ENCODE measurements at places on chromosomes 16 and 17.

DNA sequence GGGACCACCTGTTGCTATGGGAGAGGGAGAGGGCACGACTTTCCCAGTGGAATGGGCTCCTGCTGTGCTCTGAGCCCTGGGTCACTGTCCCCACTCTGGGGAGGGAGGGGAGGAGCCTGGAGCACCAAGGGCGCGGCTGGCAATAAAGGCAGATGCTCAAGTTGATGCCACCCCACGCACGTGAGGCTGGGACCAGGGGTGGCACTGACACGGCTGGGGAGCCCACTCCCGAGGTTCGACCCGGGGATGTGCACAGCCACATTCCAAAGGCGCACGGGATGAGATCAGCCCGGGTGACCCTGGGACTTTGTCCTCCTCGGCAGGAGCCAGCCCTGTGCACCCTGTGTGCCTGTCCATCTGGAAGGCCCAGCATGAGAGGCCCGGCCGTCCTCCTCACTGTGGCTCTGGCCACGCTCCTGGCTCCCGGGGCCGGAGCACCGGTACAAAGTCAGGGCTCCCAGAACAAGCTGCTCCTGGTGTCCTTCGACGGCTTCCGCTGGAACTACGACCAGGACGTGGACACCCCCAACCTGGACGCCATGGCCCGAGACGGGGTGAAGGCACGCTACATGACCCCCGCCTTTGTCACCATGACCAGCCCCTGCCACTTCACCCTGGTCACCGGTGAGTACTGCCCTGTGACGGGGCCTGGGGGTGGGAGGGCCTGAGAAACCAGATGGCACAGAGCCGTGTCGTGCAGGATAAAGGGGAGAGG lies at the start of gene ENPP7:
Gene ENPP7 (plus strand): TSS at position 175 of the 715 bp plus-strand sequence. CDS start 197 bp downstream, at position 372.
- no peak for DNase-seq

GRCh38 chr17:75475144-75475835 lies 18.9 kb downstream of the TMEM94 start:
- DNase-seq, result no peak

DNA sequence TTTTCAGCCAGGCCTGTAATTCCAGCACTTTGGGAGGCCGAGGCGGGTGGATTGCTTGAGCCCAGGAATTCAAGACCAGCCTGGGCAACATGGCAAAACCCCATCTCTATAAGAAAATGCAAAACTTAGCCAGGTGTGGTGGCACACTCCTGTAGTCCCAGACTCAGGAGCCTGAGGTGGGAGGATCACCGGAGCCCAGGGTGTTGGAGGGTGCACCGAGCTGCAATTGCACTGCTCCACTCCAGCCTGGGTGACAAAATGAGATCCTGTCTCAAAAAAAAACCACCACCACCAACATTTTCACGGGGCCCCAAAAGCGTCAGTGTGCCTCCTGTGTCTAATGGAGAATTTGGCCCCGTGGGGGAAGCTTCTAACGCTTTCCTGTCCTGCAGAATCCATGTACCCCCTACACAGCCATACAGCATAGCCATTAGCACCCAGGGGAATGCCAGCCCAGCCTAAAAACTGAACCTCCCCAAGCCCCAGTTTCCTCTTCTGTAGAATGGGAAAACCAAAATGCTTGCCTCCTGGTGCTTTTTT lies 22.2 kb upstream of the MAP3K14 start:
- no peak for DNase-seq

- no peak for DNase-seq
Measured at GRCh38 chr16:7013990-7014389, 318.7 kb upstream of the RBFOX1 start.

- no peak for DNase-seq
Measured at GRCh38 chr17:57170866-57171265, 85.5 kb upstream of the MSI2 start.

- DNase-seq, result no peak
Measured at GRCh38 chr16:3096362-3096761, 2.7 kb downstream of the ZSCAN10 start.

DNA sequence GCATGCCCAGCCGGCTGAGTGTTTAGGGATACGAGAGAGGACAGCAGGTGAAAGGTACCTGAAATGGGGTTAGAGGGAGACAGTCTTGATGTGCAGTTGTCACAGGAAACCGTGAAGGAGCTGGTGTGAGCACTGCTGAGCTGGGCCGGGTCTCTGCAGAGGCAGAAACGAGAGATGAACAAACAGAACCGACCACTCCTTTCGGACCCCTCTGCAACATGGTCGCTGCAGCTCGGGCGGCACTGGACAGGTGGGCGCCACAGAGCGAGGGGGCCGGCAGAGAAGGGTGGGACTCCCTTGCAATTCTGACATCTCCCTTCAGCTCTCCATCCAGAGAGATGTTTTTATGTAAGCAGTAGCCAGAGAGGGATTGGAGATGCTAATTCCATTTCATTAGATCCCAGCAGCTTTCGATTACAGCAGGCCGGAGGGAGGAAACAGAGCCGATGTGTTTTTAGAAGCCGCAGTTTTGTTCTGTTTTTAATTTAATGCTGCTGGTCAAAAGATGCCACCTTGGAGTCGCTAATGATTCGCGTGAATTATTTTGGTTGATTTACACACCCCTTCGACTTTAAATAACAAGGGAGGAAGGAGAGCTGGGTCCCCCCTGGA lies 86.3 kb upstream of the RPL38 start:
- DNase-seq, result no peak

DNA sequence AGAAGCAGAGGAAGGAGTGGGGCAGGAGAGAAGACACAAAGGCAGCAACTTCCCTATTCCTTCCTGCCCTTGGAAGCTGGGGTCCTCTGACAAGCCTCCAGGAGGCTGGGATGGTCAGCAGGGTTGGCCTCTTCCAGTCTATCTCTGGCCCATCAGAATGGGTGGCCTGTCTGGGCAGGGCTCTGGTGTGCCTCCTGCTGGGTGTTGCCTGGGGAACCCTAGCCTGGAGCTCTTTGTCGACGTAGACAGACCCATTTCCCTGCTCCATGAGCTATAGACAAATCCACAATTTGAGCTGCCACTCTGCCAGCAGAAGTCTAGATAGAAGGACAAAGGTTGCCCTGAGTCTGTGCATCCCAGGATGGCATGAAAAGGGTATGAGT lies 11.4 kb downstream of the IGFBP4 start:
- DNase-seq, result no peak

DNA sequence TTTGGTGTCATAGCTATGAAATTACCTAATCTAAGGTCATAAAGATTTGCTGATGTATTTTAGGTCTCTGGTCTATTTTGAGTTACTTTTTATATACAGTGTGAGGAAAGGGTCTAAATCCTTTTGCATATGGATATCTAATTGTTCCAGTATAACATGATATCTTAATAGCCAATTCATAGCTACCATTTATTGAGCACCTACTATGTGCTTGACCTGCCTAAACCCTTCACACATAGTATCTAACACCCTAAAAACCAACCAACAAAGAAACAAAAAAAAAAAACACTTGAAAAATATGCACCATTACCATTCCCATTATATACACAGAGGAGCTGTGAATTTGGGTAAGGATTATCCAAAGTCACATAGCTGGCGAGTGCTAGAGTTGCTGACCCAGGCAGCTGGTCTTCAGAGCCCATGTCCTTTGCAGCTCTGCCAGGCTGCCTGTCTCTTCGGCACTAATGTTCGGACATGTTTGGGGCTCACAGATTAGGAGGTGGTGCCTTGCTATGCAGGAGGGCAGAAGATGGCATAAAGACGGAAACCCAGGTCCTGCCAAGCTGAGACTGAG lies 48.8 kb upstream of the MTSS2 start:
- DNase-seq, result no peak
